Cortex of kidney (tissue), 1 donor: ENCODE measurements at places on chromosomes 1 and 21.

GRCh38 chr1:54292002-54292911 is 92.3 kb downstream of the MRPL37 start:
- no peak for DNase-seq

DNA sequence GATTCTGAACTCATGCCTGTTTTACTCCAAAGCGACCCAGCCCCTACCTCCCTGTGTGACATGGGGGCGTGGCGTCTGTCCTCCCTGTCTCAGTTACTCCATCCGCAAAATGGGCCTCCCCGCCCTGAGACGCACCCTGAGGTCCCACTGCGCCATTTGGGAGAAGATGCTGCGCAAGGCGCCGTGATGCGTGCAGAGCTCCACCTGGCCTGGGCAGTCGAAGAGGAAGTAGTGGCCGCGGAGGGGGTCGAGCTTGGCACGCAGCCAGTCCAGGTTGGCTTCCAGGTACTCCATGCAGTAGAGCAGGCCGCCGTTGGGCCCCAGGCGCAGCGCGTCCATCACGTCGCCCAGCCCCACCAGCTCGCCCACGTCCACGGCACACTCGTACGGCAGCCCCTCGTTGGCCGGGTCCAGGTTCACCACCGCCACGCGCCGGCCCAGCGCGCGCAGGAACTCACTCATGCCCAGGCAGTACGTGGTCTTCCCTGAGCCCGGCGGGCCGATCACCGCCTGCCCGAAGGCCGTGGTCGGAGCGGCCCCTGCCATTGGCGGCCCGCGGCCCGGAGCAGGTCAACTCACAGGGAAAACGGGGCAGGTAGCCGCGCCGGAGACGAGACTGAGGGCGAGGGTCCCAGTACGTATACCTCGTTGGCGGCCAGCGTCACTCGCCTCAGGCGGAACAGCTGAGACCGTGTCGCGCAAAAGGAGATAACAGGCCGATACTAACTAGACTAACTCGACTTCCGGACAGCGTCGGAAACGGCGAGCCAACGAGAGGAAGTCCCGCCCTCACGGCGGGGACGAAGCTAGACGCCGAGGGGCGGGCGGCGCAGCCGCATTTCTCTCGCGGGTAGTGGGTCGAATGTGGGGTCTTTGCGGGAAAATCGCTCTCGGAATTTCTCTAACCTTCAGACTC is at the start of gene GPN2:
Gene GPN2, minus strand, starts transcription at position 733 of the 916 bp plus-strand sequence. Its CDS starts 187 bp downstream, at position 546.
- no peak for DNase-seq

DNA sequence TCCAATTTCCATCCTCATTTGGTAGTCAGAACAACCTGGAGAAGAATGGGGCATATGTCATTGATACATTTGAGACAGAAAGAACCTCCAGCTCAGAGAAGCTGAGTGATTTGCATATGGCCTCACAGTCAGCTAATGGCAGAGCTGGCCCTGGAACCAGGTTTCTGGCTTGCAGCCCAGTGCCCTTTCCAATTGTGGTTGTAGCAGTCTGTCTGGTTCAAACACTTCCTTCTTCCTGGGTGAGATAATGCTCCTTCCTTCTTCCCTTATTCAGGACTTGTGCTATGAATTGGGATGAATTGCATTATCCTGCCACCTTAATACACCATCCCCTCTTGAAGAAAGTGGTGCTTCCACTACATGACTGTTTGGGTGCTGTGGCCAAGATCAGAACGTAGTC is 24.2 kb downstream of the SLC5A9 start:
- no peak for DNase-seq

DNA sequence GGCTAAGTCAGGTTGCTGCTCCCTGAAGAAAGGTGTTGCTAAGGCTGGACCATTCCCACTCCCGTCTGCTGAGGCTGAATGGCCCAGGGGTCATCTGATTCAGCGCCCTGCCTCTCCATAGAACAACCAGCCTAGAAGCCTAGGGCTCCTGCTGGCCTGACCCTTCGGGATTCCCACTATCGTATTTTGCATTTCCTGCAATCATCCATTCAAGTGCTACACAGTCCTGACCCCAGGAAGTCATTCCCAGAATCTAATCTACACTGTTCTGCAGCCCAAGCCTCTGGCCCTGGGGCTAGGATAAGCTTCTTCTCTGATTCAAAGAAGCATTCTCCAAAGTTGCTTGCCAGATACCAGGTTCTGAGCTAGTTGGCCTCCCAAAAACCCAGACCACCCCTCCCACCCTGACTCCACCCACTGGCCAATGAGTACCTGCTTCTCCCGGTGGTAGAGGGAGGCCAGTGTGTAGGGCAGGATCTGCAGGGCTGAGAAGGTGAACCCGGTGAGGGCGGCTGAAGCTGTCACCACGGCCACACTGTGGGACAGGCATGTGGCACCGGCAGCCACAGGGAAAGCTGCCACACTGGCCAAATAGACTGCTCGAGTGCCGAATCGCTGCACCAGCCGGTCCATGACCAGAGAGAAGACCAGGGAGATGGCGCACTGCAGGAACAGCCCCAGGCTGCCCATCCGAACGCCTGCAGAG is 18.7 kb downstream of the SLC45A3 start:
- DNase-seq, result no peak

DNA sequence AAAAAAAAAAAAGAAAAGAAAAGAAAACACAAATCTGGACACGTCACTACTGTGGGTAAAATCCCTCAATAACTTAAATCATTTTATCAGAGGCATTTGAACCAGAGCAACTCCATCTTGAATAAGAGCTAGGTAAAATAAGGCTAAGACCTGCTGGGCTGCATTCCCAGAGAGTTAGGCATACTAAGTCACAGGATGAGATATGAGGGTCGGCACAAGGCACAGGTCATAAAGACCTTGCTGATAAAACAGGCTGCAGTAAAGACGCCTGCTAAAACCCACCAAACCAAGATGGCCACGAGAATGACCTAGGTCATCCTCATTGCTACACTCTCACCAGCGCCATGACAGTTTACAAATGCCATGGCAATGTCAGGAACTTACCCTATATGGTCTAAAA is 43.6 kb upstream of the MTF1 start:
- DNase-seq, result no peak

- DNase-seq, result no peak
These were observed 388.8 kb upstream of the RUNX1 start for GRCh38 chr21:35437941-35438340.

DNA sequence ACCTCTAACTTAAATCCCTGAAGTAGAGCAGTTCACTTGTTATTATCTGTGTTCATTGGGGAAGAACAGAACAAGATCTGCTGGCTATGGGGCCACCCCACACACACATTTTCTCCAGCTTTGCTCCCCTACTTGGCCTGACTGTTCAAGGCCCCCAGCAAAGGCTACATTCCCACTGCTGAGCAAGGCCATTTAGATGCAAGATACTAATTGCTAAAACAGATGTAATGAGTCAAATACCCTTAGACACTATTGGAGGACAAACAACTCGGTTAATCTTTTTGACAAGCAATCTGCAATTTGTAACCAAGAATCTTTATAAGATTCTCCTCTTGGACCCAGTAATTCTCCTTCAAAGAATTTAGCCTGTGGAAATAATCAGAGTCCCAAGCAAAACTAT is 67.7 kb downstream of the NAV1 start:
- no peak for DNase-seq

DNA sequence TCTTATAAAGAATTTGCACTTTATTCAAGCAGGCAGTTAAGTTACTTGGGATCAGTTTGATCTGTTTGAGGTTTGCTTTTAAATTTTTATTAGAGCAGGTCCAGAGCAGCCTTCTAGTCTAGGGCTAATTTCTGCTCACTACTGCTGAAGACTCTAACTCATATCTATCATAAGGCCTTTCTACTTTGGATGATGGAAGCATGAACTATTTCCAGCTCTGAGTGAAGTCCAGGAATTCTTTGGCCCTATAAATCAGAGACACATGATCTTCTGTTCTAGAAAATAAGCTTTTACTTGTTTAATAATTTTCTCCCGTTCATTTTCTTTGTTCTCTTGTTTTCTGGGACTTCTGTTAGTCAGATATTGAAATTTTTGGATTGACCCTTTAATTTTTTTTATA is 14.7 kb downstream of the NIBAN1 start:
- no peak for DNase-seq

GRCh38 chr21:43940329-43941050 is 71.6 kb upstream of the TRAPPC10 start:
- DNase-seq, result no peak

- DNase-seq, result no peak
These were observed 67.6 kb downstream of the CASZ1 start for GRCh38 chr1:10728595-10729410.

GRCh38 chr1:231183639-231184590 is 22.1 kb downstream of the TRIM67 start:
- DNase-seq, result no peak

- DNase-seq, result no peak
These were observed 1004.9 kb upstream of the NCAM2 start for GRCh38 chr21:19993268-19993667.

DNA sequence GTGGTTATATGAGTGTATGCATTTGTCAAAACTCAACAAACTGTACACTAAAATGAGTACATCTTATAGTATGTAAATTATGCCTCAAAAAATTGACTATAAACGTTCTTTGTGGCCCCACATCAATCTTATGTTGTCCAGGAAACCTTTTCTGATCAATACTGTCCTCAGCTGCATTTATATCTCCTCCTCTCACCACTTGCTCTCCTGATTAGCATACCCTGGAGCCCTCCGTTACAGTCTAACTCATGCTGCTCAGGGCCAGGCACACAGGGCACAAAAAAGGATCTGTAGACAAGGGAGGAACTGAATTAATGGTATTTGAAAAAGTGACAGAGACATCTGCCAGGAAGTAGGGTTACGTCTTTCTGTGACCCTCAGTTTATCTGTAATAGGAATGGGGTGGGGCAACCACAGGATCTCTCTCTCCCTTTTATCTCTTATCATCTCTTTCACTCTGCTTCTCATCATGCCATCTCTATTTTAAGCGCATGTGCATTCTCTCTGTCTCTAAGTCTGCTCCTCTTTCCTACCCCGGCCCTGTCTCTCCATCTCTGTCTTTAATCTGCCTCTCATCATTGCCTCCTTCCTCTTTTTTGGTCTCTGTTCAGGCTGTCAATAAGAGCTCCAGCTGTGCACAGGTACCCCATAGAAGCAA is 7.0 kb upstream of the TAL1 start:
- DNase-seq, result no peak

GRCh38 chr1:248858096-248858890 is 592 bp downstream of the ZNF692 start:
- no peak for DNase-seq

- no peak for DNase-seq
These were observed 172.5 kb downstream of the ST6GALNAC5 start for GRCh38 chr1:77039739-77040138.

GRCh38 chr1:177948336-177948972 is 21.4 kb downstream of the SEC16B start:
- no peak for DNase-seq

DNA sequence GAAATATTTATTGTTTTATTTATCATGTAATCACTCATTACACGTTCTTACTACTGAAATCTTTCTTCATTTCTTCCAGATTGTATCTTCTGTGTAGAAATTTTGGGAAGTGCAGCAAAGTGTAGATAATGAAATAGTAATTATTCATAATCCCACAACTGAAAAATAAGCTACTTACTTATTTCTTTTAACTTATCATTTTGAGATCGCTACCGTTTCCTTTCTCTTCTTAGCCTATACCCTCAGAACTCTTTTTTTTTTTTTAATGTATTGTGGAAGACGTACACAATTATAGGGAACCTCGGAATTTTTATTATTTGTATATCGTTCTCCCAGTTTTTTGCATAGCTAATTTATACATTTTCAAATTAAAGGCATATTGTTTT is 518 bp upstream of the FH start:
- DNase-seq, result no peak
